Mucosa of gallbladder (tissue), 1 donor: ENCODE measurements at places on chromosomes 7 and 10. TPM values are rescaled to one million over a fixed set of nuclear protein-coding genes. Genes with fewer than 3 reads are reported as not detected.

Gene FZD8
- total RNA-seq = 9.4 TPM

DNA sequence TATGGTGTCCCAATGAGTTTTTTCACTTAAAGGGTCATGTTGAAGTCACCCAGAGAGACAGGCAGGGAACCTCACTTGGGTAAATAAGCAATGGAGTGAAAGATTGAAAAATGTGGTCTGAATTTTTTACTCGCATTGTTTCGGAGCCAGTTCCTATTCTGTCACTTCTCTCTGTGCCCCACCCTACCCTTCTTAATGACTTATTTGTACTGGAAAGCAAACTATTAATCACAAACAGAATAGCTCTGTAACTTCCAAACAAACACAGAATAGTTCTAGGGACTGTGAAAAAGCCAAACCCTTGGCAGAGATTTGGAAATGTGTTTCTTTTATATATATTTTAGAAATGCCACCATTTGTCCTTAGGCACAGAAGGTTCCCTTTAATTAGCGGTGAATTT is 76.0 kb downstream of the LRMDA start:
- no peak for DNase-seq

Gene CPEB3
- total RNA-seq = 9.7 TPM

GRCh38 chr7:157495177-157495553 is 158.4 kb downstream of the DNAJB6 start:
- DNase-seq = no peak

Gene OR13A1
- total RNA-seq = not detected

DNA sequence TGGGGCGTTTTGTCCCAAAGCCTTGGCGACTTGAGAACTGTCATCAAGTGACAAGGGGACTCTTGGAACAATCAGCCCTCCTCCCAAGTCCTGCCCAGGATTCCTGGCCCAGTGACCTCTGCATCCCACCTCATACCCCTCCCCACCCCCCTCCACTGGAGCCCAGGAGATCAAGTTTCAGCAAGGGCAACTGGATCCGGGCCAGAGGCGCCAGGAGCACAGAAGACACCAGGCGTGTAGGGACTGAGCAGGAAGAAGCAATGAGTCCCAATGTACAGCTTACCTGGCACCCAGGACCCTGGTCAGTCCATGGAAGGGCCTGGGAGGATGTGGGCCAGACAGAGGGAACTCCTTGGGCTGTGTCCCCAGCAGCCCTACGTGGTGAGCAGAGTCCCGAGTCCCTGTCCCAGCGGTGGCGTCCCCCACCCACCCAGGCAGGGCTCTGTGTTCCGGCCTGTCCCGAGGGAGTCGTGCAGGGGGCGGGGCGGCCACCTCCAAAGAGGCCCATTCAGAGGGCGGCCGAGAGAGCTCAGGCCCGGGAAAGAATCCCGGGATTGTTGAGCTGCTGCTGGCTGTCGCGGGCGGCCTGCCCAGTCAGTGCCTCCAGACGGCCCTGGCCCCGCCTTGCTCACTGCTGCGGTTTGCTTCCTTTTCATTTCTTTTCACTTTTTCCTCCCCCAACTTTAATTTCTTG is 254.1 kb downstream of the TNS3 start:
- DNase-seq = peak; percentile 80

DNA sequence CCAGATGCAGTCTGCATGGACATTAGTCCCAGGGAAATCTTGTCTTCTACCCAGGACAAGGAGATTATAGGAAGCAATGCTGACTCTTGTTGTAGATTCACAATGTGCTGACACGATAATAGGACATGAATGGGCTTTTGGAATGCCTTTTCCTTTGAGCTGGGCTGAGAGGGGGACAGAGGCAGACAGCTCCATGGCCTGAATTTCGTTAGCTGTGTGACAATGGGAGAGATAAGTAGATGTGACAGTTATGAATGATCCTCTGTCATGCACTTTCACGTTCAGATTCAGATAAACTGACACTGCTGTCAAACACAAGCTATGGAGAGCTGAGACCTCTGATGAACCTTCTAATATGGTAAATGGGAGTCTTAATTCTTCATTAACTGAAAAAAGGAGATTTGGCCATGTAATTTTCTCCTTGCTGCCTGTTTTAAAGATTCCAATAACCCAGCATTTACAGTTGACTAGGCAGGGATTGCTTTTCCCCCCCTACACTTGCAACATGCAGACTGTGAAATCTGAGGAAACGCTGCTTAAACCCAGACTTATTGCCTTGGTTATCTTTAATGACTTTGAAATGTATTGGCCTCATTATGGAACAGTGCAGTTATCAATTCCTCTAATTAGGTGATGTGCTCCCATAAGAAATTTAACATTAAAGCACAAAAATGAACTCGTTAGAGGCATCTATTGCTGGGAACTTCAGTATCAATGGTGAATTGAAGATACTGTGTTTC is 669.3 kb downstream of the AUTS2 start:
- no peak for DNase-seq

GRCh38 chr7:85041605-85042216 is 145.1 kb downstream of the SEMA3D start:
- DNase-seq = peak; percentile 63

GRCh38 chr10:38127812-38128211 is 33.7 kb downstream of the ZNF37A start:
- no peak for DNase-seq

DNA sequence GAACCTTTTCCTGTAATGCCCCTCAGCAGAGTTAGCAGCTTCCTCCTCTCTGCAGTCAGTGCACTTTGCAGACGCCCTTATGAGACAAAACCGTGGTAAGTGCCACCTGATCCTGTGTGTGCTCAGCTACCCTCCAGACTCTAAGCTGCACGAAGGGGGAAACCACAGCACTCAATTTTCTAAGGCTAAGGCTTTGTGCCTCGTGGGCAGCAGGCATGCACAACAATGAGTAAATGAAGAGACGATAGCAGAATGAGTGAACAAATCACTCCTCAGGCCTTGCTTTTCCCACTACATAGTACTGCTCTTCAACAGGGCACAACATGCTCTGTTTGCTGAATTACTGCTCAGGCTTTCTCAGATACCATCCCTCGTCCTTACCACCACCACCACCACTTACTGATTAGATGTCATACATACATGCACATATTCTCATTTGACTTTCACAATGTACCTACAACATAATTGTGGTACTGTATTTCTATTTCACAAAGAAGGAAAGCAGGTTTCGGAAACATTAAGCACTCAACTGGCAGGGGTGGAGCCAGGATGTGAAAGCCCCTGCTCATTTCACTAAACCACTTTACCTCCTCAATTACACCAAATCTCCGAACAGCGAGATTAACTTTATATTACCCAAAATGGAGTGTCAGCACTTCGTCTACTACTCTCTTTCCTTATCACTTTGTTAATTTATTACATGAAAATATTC is 85.4 kb downstream of the ICA1 start:
- DNase-seq = no peak

Gene ADARB2
- 1.3 TPM for total RNA-seq

GRCh38 chr7:123748171-123748733 is 551 bp downstream of the WASL start:
- peak; percentile 14 for DNase-seq

DNA sequence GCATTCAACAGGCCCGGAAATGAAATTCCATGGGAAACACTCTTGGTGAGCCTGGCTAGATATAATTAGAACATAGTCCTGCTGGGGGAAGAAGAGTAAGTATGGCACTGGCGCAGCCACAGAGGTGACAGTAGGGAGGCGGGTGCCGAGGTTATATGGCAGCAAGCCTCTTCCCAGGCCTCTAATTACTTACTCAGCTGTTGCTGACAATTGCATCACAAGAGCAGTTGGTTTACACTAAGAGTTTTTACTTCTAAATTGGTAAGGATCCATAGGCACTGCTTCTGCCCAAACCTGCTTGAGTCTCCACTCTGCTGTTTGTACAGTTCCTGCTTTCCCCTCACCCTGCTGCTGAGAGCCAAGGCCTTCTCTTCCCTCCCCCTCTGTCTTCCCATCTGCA is 93.3 kb upstream of the DUSP5 start:
- no peak for DNase-seq

Gene SLC16A9
- 5.6 TPM for total RNA-seq

Gene ZNF425
- 2.8 TPM for total RNA-seq

- no peak for DNase-seq
These were observed 264.8 kb downstream of the KIF20B start for GRCh38 chr10:89966211-89966610.

GRCh38 chr7:149846021-149846420 is 7.8 kb downstream of the ZNF862 start:
- DNase-seq = no peak

Gene GSDME
- total RNA-seq = 15.7 TPM

- DNase-seq = no peak
These were observed 2.7 kb downstream of the BICC1 start for GRCh38 chr10:58515291-58515941.

- peak; percentile 73 for DNase-seq
These were observed 337.7 kb upstream of the NPVF start for GRCh38 chr7:25565949-25566348.

DNA sequence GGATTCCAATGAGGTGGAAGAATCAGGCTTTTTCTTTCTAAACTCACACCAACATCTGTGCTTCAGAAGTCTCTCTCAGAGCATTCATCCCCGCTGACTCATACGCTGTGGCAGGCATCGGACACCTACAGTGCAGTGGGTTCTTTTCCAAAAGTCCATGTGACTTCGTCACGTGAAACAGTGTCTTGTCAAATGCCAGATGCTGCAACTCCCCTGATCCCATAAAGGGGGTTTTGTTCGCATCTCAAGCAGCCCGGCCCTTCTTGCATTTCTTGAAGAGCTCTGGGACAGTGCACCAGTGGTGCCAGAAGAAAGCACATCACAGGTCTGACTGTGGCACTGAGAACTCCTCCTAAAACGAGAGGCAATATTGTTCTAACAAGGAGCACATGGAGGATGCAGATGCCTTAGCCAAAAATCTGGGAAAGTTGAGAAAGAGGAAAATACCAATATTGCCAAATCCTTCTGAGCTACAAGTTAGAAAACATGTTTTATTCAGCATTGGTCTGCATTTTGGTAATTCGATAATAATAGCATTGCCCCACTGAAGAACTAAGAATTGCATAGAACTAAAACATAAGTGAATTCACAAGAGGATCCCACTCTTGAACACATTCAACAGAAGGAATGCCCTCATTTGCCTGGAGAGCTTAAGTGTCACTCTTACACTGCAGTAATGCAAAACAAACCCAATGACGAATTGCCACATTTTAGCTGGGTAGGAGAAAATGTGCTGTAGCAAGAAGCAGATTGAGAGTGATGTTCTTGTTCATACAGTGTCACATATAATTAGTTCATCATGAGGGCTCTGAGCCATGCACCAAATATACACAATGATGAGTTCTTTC is 204.4 kb downstream of the CXCL12 start:
- no peak for DNase-seq

GRCh38 chr7:94394437-94395140 is at the start of gene COL1A2:
Gene COL1A2 (plus strand): TSS chr7:94394895. CDS start chr7:94395032, 137 bp downstream.
- DNase-seq = peak; percentile 77

Gene NEUROD6
- total RNA-seq = not detected

Gene PPP2R2D
- 28.1 TPM for total RNA-seq

Gene EPO
- not detected for total RNA-seq

Gene CYP26A1
- not detected for total RNA-seq

- no peak for DNase-seq
These were observed 32.2 kb upstream of the ZNF716 start for GRCh38 chr7:57417736-57418135.

DNA sequence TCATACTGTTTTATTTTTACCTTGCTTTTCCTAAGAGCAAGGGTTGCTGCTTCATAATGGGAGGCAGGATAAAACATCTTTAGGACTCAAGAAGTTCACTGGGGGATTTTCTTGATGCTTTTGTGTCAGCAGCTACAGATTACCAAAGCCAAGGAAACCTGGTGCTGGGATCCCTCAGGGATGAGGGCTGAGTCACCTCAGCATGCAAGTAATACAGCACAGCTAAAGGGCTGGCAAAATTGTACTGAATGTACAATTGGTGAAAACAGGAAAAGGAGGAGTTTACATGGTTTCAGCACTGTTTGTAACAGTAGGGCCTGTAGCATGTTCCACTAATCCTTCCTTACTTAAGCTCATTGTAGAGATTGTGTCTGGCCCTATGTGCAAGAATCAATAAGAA is 1056.8 kb downstream of the SORCS1 start:
- no peak for DNase-seq

DNA sequence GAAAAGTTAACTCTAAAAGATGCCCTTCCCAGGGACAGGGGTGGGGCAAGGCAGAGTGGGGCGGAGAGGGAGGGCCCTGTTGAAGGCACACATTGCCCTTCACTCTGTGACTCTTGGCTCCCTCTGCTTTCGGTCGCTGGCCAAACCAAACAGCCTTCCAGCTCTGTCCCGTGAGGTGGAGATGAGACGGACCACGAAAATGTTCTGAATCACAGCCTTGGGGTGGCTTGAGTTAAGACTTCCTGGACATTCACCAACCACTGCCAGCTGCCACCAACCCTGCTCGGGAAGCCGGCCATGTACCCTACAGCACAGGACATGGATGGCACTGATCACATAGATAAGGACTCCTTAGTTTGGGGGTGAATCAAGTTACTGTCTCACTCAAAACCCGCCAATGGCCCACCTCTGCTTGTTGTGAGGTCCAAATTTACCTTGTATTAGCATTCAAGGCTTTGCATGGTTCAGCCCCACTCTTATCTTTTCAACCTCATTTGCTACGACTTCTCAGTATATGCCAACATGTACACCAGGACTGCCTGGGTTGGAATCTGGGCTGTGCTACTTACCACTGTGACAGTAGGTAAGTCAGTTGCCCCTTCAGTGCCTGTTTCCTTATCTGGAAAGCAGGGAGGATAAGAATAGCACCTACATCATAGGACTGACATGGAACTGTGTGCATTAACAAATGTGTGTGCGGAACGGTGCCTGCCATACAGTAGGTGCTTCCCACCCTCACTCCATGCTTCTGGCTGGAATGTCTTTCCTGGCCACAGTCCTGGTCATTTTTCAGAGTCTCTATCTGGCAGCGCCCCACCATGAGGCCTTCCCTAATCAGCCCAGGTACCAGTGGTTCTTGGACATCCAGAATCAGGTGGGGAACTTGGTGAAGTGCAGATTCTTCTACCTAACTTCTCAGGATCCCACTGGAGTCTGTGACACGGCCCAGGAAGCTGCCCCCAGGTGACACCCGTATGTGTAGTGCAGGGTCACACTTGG is 28.0 kb downstream of the ITPRIP start:
- no peak for DNase-seq

DNA sequence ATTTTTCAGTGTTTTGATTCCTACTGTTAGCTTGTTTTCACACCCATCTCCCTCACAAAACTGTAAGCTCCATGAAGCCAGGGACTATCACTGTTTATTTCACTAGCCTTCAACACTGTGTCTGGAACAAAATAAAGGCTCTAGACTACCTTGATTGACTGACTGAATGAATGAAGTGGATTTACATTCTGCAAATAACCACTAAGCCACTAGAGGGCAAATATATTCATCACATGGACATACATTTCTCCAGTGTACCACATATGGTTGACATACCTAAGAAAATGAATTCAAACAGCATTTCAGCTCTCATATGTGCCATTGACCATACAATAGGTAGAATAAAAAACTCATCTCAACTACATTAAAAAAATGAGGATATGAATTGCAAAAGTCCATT is 185.9 kb downstream of the RAB11FIP2 start:
- no peak for DNase-seq

GRCh38 chr10:127343821-127344220 is 147.4 kb upstream of the INSYN2A start:
- no peak for DNase-seq

Gene SPRN
- total RNA-seq = not detected

Gene FEZF1
- 0.09 TPM for total RNA-seq

Gene PAPSS2
- total RNA-seq = 96.4 TPM
